Vagina (tissue), 2 donors: ENCODE measurements at places on chromosomes 12 and 14.

- no peak for DNase-seq
Measured at GRCh38 chr14:91872011-91872501, 4.7 kb upstream of the TC2N start.

GRCh38 chr12:6416596-6416995 is 28.2 kb upstream of the CD27 start:
- no peak for DNase-seq

GRCh38 chr12:66162701-66163100 is 7.1 kb downstream of the TMBIM4 start:
- DNase-seq, result no peak

DNA sequence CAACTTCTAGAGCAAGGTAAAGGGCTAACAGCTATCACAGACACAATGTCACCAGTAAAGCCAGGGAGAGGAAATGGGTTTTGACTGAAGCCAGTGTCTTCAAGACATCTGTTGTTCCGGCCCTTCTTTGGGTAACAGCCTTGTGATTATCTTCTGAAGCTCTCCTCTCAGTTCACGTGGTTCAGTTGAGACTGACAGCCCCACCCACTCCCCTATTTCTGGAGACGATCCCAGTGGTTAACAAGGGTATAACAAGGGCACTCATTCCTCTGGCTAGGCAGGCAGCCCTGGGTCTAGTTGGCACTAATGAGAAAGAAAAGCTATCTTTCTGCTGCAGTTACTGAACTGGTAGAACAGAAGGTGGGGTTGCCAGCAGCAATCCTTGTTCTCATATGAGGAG is 6.9 kb downstream of the GNPTAB start:
- DNase-seq, result no peak

DNA sequence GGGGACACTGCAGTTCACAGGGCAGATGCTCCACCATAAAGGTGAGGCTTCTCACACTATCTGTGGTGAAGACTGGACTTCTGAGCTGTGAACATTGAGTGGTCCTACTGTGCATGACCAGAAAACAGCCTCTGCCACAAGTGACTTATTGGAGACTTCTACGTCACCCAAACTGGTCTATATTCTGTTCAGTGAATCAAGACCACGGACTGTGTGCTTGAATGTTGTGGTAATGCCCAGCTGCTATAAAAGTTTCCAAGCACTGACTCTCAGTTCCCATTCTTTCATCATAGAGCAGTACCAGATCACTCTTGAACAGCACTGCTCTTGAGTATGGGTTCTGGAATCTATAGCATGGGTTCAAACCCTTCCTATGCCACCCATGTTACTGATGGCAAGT is 4.8 kb upstream of the PLEK2 start:
- no peak for DNase-seq

- DNase-seq, result no peak
Measured at GRCh38 chr12:120259418-120260202, 5.9 kb downstream of the PXN start.

DNA sequence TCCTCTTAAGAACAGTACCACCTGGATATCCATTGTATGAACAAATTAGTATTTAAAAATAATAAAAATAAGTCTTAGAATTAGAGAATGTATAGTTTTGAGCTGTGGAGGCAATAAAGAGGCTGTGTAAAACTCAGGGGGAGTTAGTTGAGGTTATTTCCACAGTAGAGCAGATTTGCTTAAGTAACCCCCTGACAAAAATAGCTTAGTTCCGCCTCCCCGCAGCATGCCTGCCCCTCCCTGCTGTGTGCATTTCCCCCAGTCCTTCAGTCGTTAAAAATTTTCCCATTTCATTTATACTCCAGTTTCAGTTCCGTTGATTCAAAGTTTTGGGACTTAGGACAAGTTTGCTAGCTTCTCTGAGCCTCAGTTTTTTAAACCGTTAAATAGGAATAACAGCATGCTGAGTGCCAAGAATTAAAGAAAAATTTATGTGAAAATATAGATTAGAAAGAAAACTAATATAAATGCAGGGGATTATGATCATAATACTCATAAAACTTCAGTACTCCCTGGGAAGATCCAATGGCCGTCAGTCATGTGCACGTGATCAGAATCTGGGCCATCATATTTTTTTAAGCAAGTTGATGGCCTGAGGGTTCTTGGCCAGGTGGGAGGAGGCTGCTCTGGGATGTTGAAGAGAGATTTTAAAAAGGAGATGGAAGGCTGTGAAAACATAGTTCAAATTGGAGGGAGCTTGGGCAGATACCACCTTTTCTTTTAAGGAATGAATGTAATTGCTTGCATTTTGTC is 14.5 kb upstream of the SLC38A2 start:
- no peak for DNase-seq

GRCh38 chr14:84750763-84751554 is 779.0 kb upstream of the FLRT2 start:
- no peak for DNase-seq

DNA sequence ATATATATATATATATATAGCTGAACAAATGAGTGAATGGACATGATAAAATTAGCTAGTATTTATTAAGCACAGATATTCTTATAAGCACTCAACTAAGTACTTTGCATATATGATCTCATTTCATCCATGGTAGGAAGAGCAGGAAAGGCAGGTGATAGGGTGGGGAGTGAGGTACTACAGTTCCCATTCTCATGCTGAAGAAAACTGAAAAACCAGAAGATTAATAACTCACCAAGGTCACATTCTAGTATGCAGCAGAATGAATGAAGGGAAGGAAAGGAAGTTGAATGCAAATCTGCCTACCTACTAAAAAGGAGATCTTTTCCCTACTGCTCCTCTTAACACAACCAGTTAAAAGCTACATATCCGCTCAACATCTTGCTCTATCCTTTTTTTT is 298.1 kb upstream of the TMPO start:
- no peak for DNase-seq

DNA sequence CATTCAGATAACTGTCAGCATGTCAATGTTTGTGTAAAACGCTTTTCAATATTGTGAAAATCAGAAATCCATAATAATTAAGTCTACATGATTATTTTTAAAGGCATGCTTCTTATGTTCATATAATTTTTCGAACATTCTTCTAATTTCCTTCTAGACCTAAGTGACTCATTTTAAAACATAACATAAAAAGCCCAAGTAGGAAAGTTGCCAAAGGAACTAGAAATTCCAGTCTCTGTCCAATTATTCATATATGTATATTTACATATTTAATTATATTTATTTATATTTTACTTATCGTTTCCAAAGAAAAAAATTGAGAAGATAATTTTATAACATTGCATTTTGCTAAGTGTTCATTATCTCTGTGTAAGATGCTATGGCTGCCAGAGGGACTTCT is 110.4 kb downstream of the TMTC1 start:
- DNase-seq, result no peak

DNA sequence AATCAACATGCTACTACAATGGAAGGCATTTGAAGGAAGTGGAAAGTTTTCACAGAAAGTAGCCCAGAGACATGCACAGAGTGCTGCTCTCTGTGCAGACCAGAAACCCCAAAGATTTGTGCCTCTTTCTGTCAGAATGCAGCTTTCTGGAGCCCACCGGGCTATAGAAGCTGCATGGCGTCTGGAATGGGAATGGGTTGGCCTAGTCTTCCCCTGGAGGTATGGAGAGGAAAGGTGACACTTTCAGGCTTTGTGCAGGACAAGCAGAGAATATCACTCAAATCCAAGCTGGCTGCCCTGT is 21.3 kb upstream of the ZFP36L1 start:
- DNase-seq, result no peak

GRCh38 chr12:92436856-92437255 is 265.9 kb upstream of the PLEKHG7 start:
- no peak for DNase-seq

GRCh38 chr12:57846285-57846576 is 298 bp downstream of the CTDSP2 start:
- DNase-seq, result no peak

GRCh38 chr12:76117067-76117691 is 32.7 kb upstream of the NAP1L1 start:
- DNase-seq, result no peak

DNA sequence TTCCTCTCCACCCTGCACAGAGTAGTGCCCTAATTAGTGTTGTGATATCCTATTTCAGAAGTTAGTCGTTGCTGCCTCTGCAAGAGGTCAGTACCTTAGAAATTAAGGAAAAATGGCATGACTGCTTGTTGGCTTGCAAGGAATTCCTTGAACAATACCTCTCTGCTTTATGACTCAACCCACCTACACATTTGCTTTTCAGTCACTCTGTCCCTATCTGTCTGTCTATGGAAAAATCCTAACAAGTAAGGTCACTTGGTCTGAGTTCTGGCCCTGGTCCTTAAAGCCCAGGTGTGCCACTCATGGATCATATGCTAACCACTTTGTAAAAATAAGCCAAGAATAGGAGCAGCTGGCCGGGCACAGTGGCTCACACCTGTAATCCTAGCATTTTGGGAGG is 116.4 kb upstream of the ATF1 start:
- DNase-seq, result no peak

- no peak for DNase-seq
Measured at GRCh38 chr14:52877628-52878027, 73.2 kb downstream of the FERMT2 start.

GRCh38 chr14:75069121-75069810 is at the start of gene ZC2HC1C:
Gene ZC2HC1C, plus strand, starts transcription at chr14:75069641. Its CDS starts 933 bp downstream, at chr14:75070574.
- DNase-seq, result peak; percentile 96

DNA sequence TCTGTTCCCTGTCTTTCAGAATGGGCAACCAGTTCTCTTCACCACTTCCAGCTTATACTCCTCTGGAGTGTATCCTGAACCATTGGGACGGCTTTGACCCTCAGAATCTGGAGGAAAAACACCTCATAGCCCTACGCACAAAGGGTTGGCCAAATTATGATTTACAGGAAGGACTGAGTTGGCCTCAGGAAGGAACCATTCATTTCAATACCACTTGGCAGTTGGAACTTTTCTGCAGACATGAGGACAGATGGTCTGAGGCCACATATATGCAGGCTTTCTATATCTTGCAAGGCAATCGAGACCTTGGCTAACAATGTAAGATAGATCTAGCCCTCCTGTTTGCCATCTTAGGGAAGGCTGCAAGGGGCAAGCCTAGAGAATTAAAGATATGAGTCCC is 24.0 kb downstream of the CLECL1 start:
- DNase-seq, result no peak

DNA sequence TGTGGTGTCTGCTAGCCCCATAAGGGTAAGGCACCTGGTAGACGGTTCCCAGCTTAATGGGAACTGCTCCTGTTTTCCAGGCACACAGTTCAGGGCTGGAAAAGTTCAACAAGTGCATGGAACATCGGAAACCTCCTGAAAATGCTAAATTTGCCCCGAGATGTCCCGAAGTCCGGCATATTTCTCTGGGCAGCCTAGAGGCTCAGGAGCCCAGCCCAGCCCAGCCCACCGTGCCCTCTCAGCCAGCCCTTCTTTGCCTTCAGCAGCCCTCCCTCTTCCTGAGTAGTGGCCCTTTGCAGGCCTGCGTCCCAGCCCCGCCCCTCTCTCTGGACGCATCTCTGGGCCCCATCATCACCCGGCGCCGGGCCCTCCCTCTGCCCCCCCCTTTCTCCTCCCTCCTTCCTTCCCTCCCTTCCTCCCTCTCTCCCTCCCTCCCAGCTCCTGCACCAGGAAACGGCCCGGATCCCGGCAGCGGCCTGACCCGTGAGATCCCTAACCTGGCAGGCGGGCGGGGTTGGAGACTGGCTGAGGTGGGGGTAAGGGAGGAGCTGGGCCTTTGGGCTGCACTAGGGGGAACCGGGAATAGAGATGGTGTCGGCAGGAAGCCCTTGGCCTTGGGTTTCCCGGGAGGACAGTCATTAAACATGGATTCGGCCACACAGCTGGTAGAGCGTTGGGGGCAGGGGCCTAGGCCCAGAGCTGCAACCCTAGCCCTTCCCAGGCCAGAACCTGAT is at the start of gene BCL2L2:
Gene BCL2L2, plus strand, starts transcription at position 422 of the 734 bp plus-strand sequence. CDS start 935 bp downstream, outside the sequence.
- peak; percentile 95 for DNase-seq

DNA sequence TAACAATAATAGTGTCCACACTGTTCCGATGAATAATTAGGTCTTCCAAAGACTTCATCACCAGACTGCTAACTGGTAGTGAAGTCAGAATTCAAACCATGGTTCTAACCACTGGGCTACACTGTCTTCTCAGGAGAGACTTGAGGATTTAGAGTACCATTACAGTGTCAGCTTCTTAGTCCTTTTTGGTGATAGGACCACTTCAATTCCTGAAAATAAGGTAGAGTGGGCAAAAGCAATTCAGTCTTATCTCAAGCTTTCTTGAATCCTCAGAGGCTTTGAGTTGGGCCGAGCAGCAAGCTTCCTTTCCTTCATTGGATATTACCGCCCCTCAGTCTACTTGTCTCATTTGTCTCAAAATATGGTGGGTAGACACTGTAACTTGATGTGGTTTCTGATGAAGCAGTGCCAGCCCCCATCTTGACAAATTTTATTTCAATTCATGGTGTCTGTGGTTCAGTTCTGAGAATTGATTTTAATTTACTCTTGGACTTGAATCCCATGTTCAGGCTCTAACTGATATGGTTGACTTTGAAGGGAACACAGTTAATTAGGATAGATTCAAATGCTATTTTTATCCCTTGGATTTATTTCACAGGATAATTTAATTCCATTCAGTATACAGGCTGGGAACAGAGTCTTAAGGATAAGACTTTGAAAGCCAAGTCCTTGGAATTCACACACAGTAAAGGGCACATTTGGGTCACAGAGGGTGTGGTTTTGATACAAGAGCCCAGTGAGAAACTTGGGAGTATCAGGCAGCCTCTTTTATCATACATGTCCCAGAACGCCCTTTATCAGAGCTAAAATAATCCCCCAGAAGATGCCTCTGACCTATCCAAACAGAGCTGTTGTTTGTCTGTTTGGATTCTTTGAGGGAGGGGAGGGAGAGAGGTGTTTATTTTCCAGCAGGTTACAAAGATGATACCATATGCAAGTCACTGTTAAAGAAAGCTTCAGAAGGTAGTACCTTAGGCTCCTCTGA is 167.3 kb downstream of the PRKCH start:
- DNase-seq, result no peak

DNA sequence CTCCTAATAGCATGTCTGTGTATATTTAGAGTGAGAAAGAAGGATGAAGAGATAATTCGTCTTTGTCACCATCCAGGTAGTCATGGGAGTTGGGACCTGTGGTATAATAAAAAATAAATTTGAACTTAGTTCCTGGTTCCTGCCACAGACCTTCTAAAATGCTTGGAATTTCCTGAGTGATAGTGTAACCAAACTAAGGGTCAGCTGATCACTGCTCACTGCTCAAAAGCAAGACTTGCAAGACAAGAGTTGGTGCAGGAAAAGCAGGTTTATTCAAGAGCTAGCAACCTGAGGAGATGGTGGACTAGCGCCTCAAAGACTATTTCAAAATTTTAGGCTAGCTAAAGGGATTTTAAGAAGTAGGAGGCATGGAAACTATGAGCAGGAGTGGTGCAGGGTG is 19.1 kb downstream of the ANG start:
- no peak for DNase-seq

DNA sequence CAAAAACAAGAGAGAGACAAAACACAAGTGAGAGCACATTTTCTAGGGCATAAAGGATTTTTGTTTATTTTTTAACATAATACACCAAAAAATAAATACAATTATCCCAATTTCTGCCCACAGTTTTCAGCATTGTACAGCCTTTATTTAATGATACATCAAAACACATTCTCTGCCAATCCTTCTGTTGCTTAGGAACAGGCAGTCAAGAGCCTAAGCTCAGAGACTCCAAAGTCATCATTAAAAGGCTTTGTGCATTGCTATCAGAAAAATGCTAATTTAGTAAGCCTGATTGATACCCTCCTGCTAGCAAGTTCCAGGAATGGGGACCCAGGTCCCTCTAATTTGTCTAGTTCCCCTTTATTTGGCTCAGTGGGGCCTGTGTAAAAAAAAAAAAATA is 536.5 kb downstream of the RPS29 start:
- DNase-seq, result no peak
